ENCODE measurements at places on chromosomes 16 and 17. TPM values are rescaled to one million over a fixed set of nuclear protein-coding genes. Genes with fewer than 3 reads are reported as not detected.

- no peak for DNase-seq
Measured at GRCh38 chr17:5583426-5584382, 605 bp downstream of the NLRP1 start.

GRCh38 chr16:85628645-85629044, 15.5 kb downstream of the GSE1 start:
- DNase-seq, result no peak

DNA sequence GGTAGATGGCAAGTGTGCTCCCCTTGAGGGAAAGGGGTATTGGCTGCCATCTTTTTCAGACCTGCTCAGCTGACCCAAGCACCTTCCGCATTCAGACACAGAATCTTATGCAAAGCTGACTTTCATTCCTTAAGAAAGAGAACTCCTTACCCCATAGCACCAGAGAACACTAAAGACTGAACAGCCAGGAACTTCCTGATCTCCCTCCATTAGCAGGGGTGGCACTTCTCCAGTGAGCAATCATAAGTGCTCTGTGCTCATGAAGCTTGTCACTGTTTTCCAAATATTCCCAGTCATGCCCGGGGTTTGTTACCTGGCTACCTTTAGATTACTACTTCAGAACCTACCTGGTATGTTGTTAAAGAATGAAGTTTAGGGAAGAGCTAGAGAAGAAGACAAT, 11.9 kb downstream of the HSD17B2 start:
- no peak for DNase-seq

- DNase-seq, result no peak
Measured at GRCh38 chr16:56063111-56063510, 128.2 kb upstream of the GNAO1 start.

DNA sequence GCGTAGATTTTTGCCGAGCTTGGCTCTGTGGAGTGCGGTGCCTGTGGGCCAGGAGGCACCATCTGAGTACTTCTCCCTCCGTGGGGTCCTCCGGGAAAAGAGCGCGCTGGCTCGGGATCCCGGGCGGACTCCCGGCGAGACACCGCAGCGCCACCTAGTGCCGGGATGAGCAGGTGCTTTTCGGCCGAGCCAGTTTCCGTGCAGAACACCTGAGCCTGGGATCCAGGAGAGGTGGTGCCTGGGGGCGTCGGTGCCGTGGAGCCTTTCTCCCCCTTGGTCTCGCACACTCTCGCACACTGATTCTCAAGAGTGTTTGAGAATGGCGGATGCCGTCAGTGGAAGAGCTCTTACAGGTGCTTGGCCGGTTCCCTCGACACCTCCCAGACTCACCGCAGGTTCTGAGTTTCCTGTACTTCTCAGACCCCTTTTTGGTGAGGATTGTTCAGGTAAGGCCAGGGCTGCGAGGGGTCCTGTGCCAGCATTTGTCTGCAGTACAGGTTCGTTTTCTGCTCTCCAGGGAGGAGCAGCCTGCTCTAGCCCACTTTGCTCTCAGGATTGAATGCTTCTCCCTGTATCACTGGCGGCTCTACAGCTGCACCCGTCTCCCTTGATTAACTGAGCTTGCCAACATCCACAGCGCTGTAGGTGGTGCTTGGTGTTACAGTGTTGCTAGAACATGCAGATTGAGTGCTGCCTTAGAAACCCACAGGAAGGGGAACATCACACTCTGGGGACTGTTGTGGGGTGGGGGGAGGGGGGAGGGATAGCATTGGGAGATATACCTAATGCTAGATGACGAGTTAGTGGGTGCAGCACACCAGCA, 23.3 kb downstream of the TBCD start:
- DNase-seq, result no peak

GRCh38 chr17:28071891-28072606, 29.6 kb downstream of the NLK start:
- no peak for DNase-seq

DNA sequence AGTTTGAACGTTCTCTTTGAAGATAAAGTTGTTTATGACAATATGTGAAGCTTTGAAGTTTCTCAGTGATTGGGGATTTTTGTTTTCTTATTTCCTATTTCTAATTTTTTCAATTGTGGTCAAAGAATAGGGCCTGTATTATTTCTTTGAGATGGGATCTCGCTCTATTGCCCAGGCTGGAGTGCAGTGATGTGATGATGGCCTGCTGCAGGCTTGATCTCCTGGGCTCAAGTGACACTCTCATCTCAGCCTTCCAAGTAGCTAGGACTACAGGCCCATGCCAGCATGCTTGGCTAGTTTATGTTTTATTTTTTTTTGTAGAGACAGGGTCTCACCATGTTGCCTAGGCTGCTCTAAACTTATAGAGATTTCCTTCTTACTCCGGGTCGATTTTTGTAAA, 11.7 kb upstream of the ANKRD40CL start:
- DNase-seq, result no peak

- DNase-seq, result no peak
Measured at GRCh38 chr17:75693500-75694481, 26.7 kb downstream of the SAP30BP start.

- peak; percentile 72 for DNase-seq
Measured at GRCh38 chr17:38868817-38869525, 887 bp upstream of the LASP1 start.

DNA sequence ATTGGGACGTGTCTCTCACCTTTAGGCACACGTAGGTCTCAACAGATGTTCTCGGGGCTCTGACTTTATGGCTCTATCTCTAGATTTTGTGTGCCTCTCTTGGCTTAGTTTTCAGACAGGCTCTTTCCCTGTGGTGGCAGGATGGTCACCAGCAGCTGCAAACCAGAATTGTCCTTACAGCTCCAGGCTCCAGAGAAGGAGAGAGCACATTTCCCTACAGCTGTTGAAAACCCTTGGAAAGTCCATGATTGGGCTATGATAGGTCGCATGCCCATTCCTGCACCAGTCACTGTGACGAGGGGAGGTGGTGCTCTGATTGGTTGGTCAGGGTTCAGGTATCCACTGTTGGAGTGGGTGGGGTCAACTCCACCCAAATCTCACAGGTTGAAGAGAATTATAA, 41.5 kb downstream of the SHISA9 start:
- no peak for DNase-seq

- no peak for DNase-seq
Measured at GRCh38 chr17:58786586-58787295, 31.1 kb downstream of the PPM1E start.

- no peak for DNase-seq
Measured at GRCh38 chr17:2068519-2069051, 13.7 kb downstream of the HIC1 start.

- DNase-seq, result no peak
Measured at GRCh38 chr16:1325673-1326371, 7.6 kb upstream of the BAIAP3 start.

DNA sequence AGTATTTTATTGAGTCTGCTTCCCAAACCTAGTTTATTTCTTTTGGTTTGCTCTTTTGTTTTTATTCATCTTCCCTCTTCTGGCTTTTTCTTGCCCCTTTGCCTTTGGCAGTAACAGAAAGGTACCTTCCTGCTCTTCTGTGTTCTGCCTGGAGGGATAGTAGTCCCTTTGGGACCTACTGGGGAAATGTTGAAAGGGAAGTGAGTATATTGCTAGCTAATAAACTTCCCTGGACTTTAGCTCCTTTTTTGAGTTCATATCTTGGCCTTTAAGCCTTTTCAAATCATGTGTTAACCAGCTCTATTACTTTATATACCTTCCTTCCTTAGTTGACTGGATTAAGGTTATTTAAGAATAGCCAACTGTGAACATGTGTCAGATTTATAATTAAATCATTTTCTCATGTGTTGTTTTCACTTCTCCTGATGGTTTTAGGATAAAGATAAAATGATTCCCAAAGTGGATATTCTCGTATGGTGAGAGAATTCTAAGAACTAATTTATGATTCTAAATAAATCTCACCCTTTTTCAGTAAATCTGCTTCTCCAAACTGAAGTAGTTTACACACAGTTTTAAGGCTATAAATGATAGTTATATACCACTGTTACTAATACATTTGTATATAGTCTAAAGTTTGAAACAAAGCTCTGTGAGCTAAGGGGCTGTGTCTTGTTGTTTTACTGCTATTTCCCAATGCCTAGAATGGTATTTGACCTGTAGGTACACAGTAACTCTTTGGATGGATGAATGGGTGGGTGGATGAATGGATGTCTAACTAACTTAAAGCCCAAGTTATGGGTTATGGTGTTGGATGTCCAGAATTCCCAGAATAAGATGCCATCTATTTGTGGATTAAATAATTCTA, 45.7 kb downstream of the OMG start:
- no peak for DNase-seq

GRCh38 chr16:10835281-10835931, 16.8 kb upstream of the TVP23A start:
- DNase-seq, result no peak

DNA sequence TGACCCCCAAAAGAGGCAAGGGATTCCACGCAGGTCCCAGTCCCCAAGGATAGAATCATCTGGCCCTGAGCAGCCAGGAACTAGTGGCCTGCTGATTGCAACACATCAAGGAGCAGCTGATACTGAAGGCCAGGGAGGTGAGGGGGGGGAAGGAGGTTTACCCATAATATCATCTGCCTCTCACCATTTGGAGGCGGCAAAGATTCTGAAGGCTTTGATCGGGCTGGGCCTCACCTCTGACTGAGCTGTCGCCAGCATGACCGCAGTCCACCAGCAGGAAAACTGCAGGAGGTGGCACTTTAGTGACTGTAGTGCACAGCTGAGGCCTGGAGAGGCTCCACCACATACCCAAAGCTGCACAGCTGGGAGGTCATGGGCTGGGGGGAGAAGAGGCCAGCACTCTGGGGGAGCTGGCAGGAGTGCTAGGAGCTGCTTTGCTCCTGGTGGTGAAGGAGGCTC, 20.5 kb upstream of the ITGA3 start:
- DNase-seq, result no peak

DNA sequence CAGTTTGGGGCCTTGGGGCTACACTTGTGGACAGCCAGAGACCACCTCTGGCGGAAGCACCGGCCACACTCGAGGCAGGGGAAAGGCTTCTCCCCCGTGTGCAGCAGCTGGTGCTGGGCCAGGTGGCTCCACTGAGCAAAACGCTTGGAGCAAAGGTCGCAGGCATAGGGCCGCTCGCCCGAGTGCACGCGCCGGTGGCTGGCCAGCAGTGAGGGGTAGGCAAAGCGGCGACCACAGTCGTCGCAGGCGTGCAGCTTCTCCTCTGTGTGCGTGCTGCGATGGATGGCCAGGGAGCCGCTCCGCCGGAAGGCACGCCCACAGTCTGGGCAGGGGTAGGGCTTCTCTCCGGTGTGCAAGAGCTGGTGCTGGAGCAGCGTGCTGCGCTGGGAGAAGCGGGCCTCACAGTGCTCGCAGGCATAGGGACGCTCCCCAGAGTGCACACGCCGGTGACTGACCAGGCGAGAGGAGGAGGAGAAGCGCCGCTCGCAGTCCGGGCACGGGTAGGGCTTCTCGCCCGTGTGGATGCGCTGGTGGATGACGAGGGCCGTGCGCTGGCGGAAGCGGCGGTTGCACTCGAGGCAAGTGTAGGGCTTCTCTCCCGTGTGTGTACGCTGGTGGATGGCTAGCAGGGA, 5.8 kb downstream of the ZNF689 start:
- DNase-seq, result no peak

GRCh38 chr17:75878174-75878998, at the start of gene TRIM47:
Gene TRIM47, minus strand, starts transcription at chr17:75878581. Its CDS starts 33 bp downstream, at chr17:75878548.
- no peak for DNase-seq

GRCh38 chr17:48262982-48263730, 155.6 kb downstream of the SNX11 start:
- DNase-seq, result no peak

GRCh38 chr17:81741594-81742452, 29.7 kb downstream of the SLC25A10 start:
- DNase-seq, result no peak

- no peak for DNase-seq
Measured at GRCh38 chr17:63966646-63967264, 6.0 kb downstream of the SCN4A start.

Gene PLK1
- 92.5 TPM for total RNA-seq

Gene BEAN1
- total RNA-seq, result 7.0 TPM

Gene FAM20A
- not detected for total RNA-seq

Gene CHST6
- total RNA-seq, result 2.2 TPM

Gene SECTM1
- 1.9 TPM for total RNA-seq

Gene GPR142
- not detected for total RNA-seq

Gene KRTAP2-3
- total RNA-seq, result 11.6 TPM
